Activated naive CD4-positive, alpha-beta T cell treated with anti-CD3 and anti-CD28 coated beads, Interleukin-2, amount 50 U/mL, for 72 hours (primary cell): ENCODE measurements at places on chromosomes 1 and 21. TPM values are rescaled to one million over a fixed set of nuclear protein-coding genes. Genes with fewer than 3 reads are reported as not detected.

- no peak for DNase-seq
These were observed 108.5 kb upstream of the KIF26B start for GRCh38 chr1:245046315-245046714.

FPGT gene
- 15.3 TPM for total RNA-seq

CITED4 gene
- total RNA-seq: 1.4 TPM

DNA sequence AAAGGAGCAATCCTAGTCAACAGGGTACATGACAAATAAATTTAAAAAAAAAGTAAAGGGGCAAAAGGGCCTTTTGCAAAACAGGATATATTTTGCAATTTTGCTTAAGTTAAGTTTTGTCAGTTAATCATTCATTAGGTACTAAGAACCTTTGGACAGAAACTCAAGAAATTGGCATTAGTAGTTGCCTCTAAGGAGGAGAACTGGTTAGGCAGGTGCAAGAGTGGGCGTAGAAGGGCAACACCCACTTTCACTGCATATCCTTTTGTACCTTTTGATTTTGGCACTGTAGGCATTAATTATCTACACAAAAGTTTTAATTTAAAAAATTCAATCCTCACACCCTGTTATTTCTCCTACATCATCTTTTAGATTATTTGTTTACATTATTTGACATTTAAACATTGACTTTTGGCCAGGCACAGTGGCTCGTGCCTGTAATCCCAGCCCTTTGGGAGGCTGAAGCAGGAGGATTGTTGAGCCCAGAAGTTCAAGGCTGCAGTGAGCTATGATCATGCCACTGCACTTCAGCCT lies 4.3 kb downstream of the DDAH1 start:
- DNase-seq: no peak

C8B gene
- not detected for total RNA-seq

CCDC27 gene
- not detected for total RNA-seq

GRCh38 chr1:87702455-87702854 lies 373.8 kb downstream of the LMO4 start:
- no peak for DNase-seq

GRCh38 chr1:228807904-228808605 lies 72.8 kb downstream of the RHOU start:
- DNase-seq: no peak

TTC22 gene
- total RNA-seq: 1.4 TPM

DNA sequence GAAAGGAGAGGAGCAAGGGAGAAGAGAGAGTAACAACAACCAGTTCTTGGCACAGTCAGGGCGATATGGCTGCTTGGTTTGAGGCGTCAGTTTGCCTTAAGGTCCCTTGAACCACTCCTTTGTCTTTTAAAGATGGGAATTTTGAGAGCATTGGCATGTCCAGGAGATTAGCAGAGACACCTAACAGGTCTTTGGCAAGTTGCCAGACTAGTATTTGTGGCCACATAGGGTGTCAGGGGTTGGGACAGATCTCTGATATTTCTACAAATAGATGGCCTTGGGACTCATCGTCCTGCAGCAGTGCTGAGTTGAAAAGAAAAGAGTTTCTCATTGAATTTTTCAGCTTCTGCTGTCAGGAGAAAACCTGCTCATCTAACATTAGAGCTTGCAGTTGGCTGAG lies 55.3 kb upstream of the KCND3 start:
- no peak for DNase-seq

DNA sequence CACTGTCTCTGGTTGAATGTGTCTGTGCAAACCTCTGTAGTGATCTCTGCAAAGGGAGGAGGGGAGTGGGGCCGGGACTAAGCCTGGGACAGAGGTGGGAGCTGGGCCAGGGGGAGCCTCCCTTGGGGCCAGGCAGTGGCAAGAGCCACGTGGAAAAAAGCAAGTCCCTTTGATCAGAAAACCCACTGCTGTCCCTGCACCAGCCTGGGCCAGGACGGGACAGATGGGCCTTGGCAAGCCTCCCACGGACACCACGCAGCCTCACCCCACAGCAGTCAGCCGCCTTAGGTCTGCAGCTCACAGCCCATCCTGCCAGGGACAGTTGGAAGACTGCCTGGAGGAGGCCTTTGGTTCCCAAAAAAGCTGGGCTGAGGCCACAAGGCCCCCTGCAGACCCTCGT lies 11.7 kb upstream of the TRAPPC10 start:
- no peak for DNase-seq
